ENCODE measurements at places on chromosomes 1 and 21.

GRCh38 chr1:111507411-111508201, 4.2 kb upstream of the ADORA3 start:
- peak; percentile 85 for DNase-seq

DNA sequence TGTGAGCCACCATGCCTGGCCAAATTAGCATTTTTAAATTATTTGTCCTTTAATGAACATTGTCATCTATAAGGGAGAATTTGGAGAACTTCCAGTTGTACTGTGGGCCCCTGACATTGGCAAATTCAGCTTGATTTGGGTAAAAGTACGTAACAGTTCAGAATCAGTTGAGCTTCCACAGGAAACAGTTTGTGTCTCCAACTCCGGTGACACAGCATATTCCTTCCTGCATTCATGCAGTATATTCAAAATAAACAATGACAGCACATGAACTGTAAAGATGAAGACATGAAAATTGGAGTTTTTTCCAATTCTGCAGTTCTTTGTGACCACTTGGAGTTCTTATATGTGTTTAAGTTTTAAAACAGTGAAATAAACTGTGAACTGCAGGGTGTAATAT, 28.2 kb downstream of the RNF220 start:
- DNase-seq: no peak

DNA sequence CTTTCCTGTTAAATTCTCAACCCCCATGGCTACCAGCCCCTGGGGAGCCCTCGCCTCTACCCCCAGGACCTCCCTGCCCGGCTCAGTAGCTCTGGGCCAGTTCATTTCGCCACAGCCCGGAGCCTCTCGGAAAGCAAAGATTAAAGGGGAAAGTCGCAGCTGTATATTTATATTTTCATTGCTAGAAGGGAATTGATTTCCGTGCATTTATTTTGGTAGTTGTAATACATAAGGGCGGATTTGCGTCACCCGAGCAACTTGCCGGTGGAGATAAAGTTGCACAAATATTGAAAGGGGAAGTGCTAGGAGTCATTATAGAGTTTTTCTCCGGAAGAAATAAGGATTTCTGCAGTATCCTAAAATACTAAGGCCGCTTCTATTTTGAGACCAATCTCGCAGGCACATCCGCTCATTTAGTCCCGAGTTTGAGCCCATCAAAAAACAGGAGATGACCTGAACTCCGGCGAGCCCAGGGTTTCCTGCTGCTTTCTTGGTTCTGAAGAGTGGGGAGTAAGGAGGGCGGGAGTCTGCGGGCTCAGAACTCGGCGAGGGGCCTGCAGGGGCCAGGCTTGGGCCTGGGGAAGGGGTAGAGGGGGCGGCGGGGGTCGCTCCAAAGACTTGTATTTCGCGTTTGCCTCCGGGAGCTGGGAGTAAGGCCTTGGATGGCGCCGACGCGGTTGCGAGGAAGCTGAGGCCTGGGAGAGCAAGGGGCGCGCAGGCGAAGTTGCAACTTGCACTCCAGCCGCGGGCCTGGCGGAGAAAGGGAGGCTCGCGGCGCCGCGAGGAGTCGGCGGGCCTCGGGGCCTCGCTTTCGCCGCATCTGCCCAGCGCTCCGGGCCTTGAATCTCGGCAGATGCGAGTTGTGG, 2.5 kb upstream of the HLX start:
- DNase-seq: no peak

- DNase-seq: no peak
Observed at GRCh38 chr1:91402023-91402422, 2.6 kb downstream of the HFM1 start.

Data from activated CD8-positive, alpha-beta memory T cell treated with anti-CD3 and anti-CD28 coated beads for 24 hours (primary cell).